Small intestine (tissue), 16 donors: ENCODE measurements at places on chromosomes 4 and X. TPM values are rescaled to one million over a fixed set of nuclear protein-coding genes. Genes with fewer than 3 reads are reported as not detected.

GRCh38 chr4:16292585-16292984 is 66.3 kb upstream of the TAPT1 start:
- no peak for DNase-seq

Gene GABRA4
- polyA plus RNA-seq = 2.7 TPM

Gene XAGE1A
- not detected for polyA plus RNA-seq

Gene FNIP2
- 3.8 TPM for polyA plus RNA-seq

DNA sequence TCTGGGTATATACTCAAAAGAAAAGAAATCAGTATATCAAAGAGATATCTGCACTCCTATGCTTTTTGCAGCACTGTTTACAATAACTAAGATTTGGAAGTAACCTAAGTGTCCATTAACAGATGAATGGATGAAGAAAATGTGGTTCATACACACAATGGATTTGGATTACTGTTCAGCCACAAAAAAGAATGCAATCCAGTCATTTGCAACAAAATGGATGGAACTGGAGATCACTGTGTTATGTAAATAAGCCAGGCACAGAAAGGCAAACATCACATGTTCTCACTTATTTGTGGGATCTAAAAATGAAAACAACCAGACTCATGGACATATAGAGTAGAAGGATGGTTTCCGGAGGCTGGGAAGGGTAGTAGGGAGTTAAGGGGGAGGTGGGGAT is 17.6 kb upstream of the NXT2 start:
- DNase-seq = no peak

Gene BMPR1B
- 0.07 TPM for polyA plus RNA-seq

DNA sequence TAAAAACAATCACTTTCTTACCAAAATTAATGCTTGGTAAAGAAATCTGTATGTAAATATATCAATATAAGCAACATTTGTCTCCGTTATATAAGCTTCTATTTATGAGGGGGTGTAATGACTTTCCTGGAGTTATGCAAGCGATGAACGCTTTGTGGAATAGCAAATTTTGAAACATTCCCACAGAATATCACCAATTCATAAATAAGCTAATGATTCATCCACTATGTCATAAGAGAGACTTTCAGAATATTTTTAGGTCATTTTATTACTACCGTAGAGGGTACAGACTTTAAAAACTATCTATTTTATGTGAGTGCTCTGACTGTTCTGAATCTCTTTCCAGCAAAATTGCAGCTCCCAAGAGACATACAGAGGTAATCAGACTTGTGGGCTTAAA is 179.5 kb upstream of the FTHL17 start:
- no peak for DNase-seq

GRCh38 chr4:61332693-61333092 is 132.6 kb downstream of the ADGRL3 start:
- DNase-seq = no peak

DNA sequence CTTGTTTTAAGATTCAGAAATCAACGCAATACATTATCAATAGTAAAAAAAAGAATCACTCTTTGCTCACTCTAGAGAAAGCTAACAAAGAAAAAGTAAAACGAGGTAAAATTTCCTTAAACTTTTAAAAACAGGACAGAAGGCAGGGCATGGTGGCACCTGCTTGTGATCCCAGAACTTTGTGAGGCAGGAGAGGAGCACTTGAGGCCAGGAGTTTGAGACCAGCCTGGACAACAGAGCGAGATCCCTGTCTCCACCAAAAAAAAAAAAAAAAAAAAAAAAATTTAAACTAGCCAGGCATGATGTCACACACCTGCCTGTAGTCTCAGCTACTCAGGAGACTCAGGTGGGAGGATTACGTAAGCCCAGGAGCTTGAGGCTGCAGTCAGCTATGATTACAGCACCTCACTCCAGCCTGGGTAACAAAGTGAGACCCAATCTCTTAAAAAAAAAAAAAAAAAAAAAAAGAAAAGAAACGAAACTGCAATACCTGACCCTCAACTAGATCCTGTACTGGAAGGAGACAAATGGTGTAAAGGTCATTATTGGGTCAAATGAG is 3.5 kb downstream of the CCNI start:
- DNase-seq = peak; percentile 54

GRCh38 chr4:125115941-125116340 is 198.8 kb upstream of the FAT4 start:
- DNase-seq = no peak

DNA sequence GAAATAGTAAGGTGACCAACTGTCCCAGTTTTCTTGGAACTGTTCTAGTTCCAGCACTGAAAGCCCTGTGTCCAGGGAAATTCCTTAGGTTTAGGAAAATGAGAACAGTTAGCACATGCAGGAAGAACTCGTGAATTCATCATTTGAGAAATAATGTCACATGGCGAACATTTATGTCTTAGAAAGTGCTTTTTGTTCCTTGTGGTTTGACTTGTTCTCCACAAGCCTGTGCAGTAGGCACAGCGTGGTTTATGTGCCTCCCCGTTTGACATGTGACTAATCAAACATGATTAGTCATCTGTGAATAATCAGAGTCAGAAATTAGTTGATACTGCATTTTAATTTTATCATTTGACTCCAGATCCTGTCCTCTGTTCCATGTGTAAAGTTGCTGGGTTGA is 556.0 kb upstream of the CPEB2 start:
- no peak for DNase-seq

- no peak for DNase-seq
These were observed 29.9 kb downstream of the CPEB2 start for GRCh38 chr4:15031993-15032675.

Gene MAGEA4
- not detected for polyA plus RNA-seq

- DNase-seq = no peak
These were observed 5.2 kb downstream of the MFSD8 start for GRCh38 chr4:127959794-127960193.

DNA sequence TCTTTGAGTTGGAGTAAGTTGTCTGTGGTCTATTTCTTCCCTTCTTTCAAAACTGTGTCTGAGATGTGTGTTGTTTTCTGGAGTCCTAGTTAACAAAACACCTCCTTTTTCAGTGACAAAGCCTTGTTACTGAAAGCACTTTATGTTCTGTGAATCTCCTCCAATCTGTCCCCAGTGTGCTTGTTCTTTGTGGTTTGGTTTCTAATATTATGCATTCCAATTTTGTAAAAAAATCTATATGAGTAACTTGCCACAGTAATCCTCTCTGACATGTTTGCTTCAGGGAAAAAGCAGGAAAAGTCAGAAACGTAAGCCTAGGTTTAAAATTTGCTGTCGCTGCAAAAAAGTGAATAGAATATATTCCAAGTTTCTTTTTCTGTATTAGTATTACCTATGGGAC is 12.4 kb downstream of the PRRG1 start:
- DNase-seq = no peak

Gene GUCY1A1
- 8.1 TPM for polyA plus RNA-seq

- no peak for DNase-seq
These were observed 56.6 kb downstream of the SPRY1 start for GRCh38 chr4:123453061-123453680.

Gene PTPN13
- 0.22 TPM for polyA plus RNA-seq

Gene ADH6
- polyA plus RNA-seq = 66.0 TPM

GRCh38 chr4:122360754-122361153 is 18.1 kb upstream of the ADAD1 start:
- no peak for DNase-seq

DNA sequence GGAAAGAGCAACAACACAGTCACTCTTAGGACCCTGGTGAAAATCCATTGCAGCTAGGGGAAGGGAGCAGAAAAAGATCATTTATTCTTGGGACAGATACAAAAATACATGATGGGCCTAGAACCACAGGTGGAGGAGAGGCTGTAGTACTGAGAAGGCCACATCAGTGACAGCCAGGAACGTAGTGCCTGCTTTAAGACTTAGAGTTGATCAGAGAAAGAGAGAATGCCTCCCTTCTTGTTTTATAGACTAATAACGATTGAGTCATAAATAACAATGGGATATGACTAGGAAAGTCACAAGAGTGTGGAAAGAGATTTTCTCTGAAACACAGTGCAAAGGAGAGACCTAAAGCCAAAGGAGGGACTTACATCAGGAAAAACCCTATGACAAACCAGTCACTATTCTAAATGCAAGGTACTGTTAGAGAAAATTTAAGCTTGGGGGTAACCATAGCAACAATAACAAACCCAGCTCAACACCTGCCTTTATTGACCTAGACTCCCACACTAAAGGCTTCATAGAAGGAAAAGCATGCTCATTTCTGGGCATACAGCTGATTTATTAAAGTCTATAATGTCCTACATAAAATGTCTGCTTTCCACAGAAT is 1015.0 kb upstream of the GRID2 start:
- DNase-seq = peak; percentile 49

- no peak for DNase-seq
These were observed 35.2 kb downstream of the SLC25A5 start for GRCh38 chrX:119503484-119503861.

GRCh38 chr4:148497258-148497657 is 55.0 kb upstream of the NR3C2 start:
- no peak for DNase-seq

DNA sequence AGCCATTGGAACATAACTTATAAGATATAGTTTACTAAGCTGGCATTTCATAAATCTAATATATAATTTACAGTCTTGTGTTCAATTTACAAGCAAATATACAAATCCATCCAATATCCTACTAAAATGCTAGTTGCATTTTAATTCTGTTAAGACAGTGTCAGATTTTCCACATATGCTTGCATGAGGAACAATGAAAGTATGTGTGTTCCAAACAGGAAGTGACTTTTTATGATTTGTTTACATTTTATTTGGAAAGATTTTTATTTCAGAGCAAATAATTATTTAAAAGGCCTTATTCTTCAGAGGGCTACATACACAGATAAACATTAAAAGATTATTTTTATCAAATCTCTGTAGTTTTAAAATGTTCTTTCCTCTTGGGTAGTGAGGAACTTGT is 130.1 kb downstream of the KLHL34 start:
- DNase-seq = no peak

Gene TRIM2
- polyA plus RNA-seq = 107 TPM

- no peak for DNase-seq
These were observed 2.6 kb downstream of the PGK1 start for GRCh38 chrX:78106651-78106986.

DNA sequence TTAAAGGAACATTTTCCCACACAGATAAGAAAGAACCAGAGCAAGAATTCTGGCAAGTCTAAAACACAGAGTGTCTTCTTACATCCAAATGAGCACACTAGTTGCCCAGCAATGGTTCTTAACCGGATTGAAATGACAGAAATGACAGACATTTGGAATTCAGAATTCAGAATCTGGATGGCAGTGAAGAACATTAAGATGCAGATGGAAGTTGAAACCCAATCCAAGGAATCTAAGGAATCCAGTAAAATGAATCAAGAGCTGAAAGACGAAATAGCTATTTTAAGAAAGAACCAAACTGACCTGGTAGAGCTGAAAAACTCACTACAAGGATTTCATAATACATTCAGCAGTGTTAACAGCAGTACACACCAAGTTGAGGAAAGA is 21.5 kb downstream of the ANAPC10 start:
- no peak for DNase-seq

Gene ZXDB
- polyA plus RNA-seq = 2.6 TPM

DNA sequence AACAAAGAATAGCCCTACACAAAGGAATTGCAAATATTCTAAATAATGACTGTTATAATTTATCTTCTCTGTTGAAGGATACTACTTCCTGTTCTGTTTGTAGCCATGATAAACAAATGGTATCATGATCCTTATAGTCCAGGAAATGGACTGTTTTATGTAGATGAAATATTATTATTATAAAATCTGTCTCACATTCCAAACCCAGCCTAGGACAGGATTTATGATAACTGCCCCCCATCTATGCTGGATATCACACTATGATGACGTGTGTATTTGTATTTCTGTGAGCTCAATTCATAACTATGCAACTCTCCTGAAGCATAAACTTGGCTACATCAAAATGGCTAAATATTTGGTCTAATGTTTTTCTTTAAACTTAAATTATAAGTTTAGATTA is 21.3 kb downstream of the DMD start:
- DNase-seq = no peak

Gene ZNF630
- polyA plus RNA-seq = 0.54 TPM

- DNase-seq = no peak
These were observed 38.7 kb downstream of the KDM5C start for GRCh38 chrX:53186351-53186750.

- peak; percentile 69 for DNase-seq
These were observed 20.4 kb downstream of the SLC25A53 start for GRCh38 chrX:104136241-104137019.

- DNase-seq = no peak
These were observed 1411.2 kb downstream of the RAPGEF2 start for GRCh38 chr4:160514126-160514525.

- DNase-seq = no peak
These were observed 129.8 kb downstream of the TBCK start for GRCh38 chr4:106186201-106186600.

DNA sequence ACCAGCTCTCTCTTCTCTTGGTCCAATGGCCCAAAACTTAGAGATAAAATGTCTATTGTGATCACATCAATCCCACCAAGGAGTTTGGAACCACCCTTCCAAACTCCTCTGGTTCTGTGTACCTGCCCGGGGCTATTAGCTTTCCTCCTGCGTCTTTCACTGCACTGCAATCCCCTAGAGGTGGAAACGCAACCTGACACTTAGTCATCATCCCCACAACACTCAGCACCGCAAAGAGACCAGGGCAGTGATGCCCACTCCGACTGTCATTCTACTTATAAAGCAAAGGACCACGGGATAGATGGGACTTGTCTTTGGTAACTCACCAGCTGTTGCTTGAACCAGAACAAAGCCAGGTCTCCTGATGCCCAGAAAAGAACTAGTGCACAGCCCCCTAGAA is 22.0 kb downstream of the AFAP1 start:
- no peak for DNase-seq

Gene AGTR2
- not detected for polyA plus RNA-seq

Gene RAB39B
- polyA plus RNA-seq = 0.27 TPM
